ENCODE measurements at places on chromosomes 11 and 22.

DNA sequence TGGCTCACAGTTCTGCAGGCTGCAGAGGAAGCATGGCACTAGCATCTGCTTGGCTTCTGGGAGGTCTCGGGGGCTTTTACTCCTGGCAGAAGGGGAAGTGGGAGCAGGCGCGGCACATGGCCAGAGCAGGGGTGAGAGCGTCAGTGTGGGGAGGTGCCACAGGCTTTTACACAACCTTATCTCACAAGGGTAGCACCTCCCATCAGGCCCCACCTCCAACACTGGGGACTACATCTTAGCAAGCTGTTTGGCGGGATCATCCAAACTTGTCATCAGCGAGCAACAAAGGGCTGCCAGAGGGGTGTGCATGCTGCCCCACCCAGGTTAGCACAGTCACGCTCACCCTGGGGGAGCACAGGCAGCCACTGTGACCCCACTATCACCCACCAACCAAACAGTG lies 18.9 kb upstream of the YPEL1 start:
- DNase-seq: no peak

DNA sequence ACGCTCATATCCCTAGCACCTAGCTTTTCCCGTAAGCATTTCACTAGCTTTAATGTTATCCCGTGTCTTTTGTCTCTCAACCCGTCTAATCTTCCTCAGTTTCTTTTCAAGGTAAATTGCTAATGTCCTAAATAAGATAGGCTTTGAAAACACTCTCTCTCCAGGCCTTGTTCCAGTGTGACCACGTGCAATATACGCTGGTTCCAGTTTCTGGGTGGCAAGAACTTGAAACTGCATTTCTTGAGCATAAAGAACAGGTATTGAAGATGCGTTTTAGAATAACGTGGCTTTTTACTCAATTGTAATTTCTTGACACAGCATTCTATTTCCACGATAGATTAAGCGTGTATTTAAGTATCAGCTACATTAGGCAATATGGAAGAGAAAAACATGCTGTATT lies 1.1 kb downstream of the CDC45 start:
- no peak for DNase-seq

DNA sequence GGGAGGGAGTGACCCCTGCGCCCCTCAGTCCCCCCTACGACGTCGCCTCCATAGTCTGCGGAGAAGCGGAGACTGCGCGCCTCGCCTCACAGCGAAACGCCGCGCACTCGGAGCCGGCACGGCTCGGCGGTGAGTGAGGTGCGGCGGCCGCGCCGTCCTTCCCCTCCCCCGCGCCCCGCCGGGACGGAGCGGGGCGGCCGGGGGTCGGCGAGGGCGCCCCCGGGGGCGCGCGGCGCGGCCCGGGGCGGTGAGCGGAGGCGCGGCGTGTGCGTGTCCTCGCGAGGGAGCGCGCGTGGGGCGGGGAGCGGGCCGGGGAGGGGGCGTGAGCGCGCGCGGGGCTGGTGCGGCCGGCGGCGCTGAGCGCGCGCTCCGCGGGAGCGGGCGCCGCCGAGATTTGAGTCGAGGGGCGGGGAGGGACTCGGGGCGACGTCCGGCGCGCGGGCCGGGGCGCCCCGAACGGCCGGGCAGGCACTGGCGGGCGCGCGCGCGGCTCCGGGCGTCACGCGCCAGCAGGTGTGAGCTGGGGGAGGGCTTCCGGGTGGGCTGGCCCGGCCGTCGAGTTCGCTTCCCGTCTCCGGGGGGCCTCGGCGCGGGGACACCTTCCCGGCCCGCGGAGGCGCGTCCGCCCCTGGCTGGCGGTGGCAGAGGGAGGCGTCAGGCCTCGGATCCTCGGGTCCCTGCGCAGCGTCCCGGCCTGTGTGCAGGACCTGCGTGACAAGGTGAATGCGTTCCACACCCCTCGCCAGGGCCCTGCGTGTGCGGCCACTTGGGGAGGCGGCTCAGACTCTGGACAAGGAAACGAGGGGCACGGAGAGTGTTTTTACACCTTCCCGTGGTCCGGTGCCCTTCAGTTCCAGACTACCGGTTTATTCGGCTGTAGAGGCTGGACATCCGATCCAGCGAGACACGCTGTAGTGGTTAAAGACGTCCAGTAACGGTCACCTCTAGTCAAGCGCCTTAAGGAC lies 50.4 kb downstream of the FAM83F start:
- DNase-seq: no peak

GRCh38 chr11:3021125-3021524 lies 29.0 kb upstream of the NAP1L4 start:
- DNase-seq: no peak

DNA sequence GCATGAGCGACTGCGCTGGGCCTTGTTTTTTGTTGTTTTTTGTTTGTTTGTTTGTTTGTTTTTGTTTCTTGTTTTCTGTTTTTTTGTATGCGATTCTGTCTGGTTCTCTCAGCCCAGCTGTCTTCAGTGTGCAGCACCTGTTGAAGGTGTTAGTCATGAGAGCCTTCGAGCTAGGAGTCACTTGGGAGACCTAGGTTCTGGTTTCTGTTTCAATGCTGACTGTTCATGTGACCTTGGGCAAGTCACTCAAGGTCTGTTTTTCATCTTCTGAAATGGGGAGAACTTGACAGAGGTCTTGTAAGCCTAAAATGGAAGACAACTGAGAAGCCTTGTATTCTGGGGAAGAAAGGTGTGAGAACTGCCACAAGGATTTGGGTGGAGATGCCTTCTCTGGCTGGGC lies 1.8 kb downstream of the DCPS start:
- no peak for DNase-seq

DNA sequence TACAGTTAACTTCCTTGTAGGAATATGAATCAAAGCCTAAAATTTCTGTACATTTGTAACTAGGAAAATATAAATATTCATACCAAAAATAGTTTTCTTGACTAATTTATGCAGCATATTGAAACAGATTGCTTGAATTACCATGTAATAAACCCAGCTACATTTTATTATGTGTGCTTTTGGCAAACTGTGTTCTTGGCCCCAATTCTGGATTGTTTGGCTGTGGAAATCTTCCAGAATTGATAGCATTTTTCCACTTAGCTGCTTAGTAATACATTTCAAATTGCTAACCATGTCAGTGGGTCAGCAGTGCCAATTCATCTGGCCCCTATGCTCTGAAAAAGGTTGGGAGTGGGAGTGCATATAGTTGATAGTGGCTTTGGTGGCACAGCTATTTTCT lies 32.3 kb downstream of the PDHX start:
- no peak for DNase-seq

Measured in amniotic stem cell (primary cell).